CD4-positive, CD25-positive, alpha-beta regulatory T cell (primary cell): ENCODE measurements at places on chromosomes 3 and 15. TPM values are rescaled to one million over a fixed set of nuclear protein-coding genes. Genes with fewer than 3 reads are reported as not detected.

DNA sequence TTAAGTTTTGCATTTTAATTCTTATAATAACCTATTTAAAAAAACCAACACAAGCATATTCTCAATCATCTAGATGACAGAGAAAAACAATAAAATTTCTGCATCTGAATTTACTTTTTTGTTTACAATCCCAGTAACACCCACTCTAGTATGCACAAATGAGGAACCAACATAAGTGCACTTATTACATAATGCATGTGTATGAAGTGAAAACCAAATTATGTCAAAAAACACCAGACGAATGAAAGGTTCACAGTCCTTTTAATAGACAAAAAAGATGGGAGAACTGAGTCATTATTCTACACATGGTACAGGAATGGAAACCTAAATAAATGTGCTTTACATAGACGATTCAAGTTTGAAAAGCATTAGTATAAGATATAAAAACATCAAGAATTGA, 91.7 kb downstream of the NR1I2 start:
- no peak overlapping the region for H3K27ac ChIP-seq
- no peak for DNase-seq
- peaks cover 3% of the 10 kb centered on the region for H3K4me1 ChIP-seq
- H3K4me3 ChIP-seq, result no peak overlapping the region
- H3K36me3 ChIP-seq, result peaks cover 10% of the 10 kb centered on the region
- no peaks in the 10 kb centered on the region for H3K27me3 ChIP-seq

DNA sequence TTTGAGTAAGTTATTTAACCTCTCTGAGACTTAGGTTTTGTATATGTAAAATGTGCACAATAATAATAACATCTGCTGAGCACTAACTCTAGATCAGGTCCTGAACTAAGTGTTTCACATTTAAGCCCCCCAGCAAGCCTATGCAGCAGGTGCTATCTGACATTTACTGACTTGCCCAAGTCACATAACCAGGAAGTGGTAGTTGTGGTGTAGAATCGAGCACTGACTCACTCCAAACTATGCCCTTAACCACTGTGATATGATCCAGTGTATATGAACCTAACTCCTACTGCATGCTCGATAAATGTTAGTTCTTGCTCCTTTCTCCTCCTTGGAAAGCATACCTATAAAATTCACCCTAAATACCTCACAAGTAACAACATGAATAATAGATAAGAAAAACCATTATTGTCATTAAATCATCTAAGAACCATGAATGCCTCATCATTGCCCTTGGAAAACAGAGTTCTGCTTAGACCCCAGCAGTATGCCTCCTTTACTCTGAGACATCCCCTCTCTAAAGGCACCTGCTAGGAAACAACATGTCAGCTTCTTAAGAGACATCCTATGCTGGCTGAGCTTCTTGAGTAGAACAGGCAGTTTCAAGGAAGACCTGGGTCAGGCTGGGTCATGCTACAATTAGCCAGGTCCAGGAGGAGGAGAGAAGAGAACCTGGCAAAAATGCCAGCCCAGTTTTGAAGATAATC, 3.0 kb upstream of the SHC4 start:
- H3K4me1 ChIP-seq, result peaks cover 36% of the 10 kb centered on the region
- no peak overlapping the region for H3K27ac ChIP-seq
- DNase-seq, result peak; percentile 19
- H3K36me3 ChIP-seq, result no peaks in the 10 kb centered on the region
- no peak overlapping the region for H3K4me3 ChIP-seq

DNA sequence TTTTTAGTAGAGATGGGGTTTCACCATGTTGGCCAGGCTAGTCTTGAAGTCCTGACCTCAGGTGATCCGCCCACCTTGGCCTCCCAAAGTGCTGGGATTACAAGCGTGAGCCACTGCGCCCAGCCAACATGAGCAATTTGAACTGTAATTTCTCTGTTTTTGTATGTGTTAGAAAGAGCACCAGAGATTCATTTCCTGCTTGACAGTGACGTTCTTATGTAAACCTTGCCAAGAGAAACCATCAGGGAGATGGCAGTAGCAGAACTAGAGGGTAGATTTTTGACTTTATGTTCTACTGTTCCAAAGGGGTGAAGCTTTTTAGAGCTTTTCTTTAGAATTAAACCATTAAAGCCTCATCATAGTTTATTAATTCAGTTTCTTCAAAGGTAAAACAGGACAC, 148.1 kb upstream of the UMPS start:
- peak; percentile 37 for DNase-seq
- peaks cover 6% of the 10 kb centered on the region for H3K27me3 ChIP-seq
- H3K27ac ChIP-seq, result no peak overlapping the region

DNA sequence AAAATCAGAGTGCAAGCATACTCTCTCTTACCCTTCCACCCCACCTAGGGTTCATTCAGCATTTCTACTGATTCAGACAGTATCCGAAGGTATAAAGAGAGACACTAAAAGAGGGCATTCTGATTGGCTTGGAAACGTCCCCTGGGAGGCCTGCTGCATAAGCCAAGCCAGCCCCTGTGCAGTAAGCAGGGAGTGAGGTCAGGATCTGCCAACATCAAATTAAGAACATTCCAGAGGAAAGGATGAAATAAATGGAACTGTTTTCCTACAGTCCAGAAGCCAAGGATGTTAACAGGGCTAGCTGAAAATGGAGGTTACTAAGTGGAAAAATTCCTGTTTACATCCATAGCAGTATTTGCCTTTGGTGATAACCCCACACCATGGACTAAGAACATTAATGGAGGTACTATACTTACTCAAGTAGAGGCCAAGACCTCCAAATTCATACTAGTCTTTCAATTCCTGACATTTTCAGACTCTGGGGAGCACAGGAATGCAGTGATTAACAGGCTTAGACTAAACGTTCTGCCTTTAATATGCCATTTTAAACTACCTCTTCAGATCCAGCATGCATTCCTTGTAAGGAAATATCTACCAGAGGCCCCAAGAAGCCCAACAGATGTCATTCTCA, 34.5 kb downstream of the NPTN start:
- no peak overlapping the region for H3K27ac ChIP-seq
- no peak overlapping the region for H3K4me3 ChIP-seq
- DNase-seq, result no peak
- H3K4me1 ChIP-seq, result peaks cover 16% of the 10 kb centered on the region

- DNase-seq, result no peak
These were observed 61.6 kb downstream of the IGSF11 start for GRCh38 chr3:118973050-118973449.

- H3K27me3 ChIP-seq, result no peaks in the 10 kb centered on the region
- no peak for DNase-seq
- H3K4me1 ChIP-seq, result no peaks in the 10 kb centered on the region
These were observed 8.9 kb upstream of the SGO1 start for GRCh38 chr3:20194793-20195460.

- H3K27ac ChIP-seq, result peak overlapping the region; percentile 69
- H3K4me1 ChIP-seq, result peaks cover 42% of the 10 kb centered on the region
- H3K27me3 ChIP-seq, result no peaks in the 10 kb centered on the region
- H3K4me3 ChIP-seq, result peak overlapping the region; percentile 65
- DNase-seq, result peak; percentile 76
These were observed 168.9 kb downstream of the KLHL25 start for GRCh38 chr15:85625856-85626255.

The INSYN1 gene
- not detected for polyA plus RNA-seq

The TNFSF10 gene
- polyA plus RNA-seq, result 58.0 TPM
